ENCODE measurements at places on chromosomes 2 and 18.
A peak's percentile ranks its signal among the peaks of the same experiment; 100 is the strongest.

GRCh38 chr2:96787411-96787810 lies 26.7 kb downstream of the CNNM4 start:
- DNase-seq, result no peak

GRCh38 chr18:8623549-8624106 lies 14.4 kb downstream of the RAB12 start:
- DNase-seq, result no peak

DNA sequence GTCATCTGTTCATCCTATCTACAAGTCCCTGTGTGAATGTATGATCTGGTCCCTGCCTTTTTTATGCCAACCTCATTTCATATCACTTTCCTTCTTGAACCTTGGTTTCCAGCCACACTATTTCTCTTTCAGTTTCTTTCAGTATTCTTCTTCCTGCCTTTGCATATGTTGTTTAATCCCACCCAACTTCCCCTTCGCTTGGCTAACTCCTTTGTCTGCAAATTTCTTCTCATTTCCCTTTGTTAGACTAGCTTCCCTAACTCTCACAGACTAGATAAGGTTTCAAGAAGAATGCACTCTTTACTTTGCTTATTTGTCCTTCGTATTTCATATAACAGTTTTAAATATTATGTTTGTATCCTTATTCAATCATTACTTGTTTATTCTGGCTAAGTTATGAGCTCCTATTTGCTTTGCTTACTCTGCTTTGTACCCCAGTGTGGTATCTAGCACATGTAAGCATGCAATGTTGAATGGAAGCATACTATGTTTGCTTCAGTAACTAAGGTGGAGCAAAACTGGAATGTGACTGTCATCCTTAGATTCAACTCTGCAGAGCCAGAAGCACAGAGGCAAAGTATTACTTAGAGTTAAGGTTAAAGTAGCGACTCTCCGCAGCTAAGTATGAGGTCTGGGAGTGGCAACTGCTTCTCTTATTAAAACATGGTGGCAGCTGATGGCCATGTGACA lies 681.3 kb downstream of the CPS1 start:
- no peak for DNase-seq

- DNase-seq, result no peak
Observed at GRCh38 chr2:3344897-3345296, 32.7 kb downstream of the EIPR1 start.

- no peak for DNase-seq
Observed at GRCh38 chr18:47179520-47179919, 3.4 kb upstream of the IER3IP1 start.

DNA sequence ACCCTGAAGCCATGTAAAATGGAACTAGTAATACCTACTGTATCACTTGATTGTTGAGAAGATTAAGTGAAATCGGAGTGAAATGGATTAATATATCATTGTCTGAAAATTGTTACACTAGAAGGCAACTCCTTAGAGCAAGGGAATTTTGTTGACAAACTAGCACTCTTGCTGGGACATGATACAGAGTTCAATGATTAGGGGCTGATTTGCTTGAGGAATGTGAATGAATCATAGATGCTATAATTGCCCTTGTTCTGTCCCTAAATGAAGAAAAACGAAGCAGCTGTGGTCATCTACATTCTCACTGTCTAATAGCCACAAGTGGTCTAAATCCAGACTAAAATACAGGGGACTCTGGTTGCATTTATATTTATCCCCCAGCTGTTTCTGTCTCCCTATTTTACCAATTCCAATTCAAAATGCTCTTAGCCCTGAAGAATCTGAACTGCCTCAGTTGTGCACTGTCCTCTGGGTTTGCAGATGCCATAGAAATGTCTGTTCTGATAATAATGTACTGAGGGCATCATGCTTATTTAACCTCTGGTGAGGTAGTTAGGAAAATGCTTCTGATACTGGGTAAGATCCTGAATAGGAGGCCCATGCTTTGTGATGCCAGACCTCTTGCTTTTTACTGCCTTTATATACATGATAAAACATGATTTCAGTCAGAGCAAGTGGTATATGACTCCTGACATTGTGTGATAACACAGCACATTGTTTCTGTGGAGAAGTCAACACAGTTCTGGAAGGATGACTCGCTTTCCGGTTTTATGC lies 382.1 kb downstream of the NRXN1 start:
- DNase-seq, result no peak

- DNase-seq, result no peak
Observed at GRCh38 chr2:12044857-12045256, 298.4 kb downstream of the LPIN1 start.

- no peak for DNase-seq
Observed at GRCh38 chr2:3476321-3476984, 42.9 kb downstream of the ADI1 start.

GRCh38 chr2:239688122-239688681 lies 287.4 kb upstream of the HDAC4 start:
- DNase-seq, result no peak

DNA sequence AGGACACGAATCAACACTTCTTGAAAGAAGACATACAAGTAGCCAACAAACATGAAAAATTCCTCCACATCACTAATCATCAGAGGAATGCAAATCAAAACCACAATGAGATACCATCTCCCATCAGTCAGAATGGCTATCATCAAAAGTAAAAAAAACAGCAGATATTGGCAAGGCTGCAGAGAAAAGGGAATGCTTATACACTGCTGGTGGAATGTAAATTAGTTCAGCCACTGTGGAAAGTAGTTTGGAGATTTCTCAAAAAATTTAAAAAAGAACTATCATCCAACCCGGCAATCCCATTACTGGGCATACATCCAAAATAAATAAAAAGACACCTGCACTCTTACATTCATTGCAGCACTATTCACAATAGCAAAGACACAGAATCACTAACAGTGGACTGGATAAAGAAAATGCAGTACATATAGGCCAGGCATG lies 78.7 kb downstream of the GRB14 start:
- DNase-seq, result no peak

DNA sequence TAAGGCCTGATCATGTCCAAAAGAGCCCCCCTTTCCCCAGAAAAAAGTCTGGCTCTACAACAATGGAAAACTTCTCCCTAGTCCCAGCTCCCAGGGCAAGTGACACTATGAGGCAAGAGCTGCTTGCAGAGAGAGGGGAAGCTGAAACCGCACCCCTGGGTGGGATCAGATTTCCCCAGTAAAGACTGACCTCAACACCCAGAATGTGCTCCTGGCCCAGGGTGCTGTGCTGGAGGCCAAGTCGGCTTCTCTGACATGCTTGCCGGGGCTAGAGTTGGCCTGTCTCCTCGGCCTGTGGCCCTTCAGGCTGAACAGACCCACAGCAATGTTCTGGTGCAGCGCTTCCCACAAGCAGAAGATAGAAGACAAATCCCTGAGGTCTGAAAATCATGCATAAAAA lies 18.4 kb upstream of the ST8SIA3 start:
- DNase-seq, result no peak

GRCh38 chr18:29588446-29589100 lies 1411.6 kb upstream of the CDH2 start:
- DNase-seq, result no peak

GRCh38 chr2:186588940-186589611 lies 780 bp upstream of the ITGAV start:
- DNase-seq, result no peak

DNA sequence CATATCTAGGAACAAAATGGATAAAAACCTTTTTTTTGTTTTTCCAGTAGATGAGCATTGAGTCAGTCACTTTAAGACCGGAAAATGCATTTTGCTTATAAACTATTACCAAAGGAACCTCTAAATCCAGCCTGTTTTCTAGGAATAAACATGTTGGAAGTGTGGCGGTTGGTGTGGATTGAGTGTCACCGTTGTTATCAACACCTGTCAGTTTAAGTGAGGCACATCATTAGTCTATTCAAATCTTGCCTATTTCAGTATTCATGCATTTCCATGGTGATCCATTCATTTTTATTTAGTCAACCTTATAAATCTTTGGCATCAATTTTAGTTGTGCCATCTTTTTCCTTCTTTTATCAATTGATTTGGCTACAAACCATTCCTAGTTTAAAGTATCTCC lies 3.3 kb downstream of the KLHL29 start:
- DNase-seq, result no peak

DNA sequence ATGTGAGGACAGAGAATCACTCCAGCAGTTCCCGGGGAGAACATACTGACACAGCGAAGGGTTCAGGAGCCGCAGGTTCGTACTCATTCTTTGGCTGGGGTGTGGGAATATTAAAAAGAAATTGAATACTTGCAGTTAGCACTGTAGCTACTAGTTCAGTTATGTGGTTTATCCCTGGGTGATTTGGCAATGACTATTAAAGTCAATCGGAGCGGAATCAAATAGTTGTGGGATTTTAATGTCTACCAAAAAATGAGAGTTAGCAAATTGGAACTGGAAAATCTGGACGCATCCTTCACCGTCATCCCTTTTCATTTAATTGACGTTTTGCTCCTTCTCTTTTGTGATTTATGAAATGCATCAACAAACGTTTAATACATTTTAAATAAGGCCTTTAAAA lies 50.8 kb downstream of the GBX2 start:
- no peak for DNase-seq

GRCh38 chr2:8316356-8316755 lies 365.5 kb upstream of the ID2 start:
- DNase-seq, result no peak

DNA sequence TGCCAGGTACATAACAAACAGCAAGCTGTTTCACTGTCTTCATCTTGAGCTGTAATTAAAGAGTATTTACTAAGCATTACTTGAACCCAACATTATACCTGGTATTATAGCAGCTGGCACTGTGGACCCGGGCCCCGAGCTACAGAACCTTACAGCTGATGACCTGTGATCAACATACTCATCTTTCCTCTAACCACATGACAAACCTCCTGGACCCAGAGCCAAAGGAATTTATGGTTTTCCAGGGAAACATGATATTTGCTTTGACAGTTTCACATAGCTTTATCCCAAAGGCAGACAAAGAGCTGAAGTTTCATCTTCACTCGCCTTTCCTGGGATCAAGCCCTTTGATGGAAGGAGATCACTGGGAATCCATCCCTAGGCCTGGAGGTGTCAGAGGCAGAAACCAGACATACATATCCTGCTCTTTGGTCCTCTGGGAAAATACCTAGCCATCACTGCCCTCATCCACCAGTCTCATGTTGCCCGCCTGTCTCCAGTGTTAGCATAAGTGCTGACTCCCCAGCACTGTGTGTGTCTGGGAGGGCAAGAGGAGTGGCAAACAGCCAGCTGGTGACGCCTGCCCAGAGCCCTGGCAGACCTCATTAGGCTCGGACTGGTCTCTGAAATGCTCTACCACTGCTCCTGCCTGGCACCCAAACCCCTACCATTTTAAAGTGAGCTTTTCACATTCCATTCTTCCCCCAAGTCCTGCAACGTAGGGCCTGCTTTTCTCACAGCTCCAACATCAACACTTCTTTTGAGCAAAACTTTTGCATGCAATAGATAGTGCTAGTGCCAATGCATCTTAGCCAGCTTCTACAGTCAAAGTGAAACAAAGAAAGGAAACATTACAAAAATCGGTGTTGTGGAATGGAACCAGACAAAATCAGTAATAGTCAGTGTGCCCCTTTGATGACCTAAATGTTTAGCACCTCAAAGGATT lies 138.8 kb upstream of the CTAGE1 start:
- DNase-seq, result no peak

- peak; percentile 36 for DNase-seq
Observed at GRCh38 chr2:119756837-119757236, 2.9 kb upstream of the PTPN4 start.

DNA sequence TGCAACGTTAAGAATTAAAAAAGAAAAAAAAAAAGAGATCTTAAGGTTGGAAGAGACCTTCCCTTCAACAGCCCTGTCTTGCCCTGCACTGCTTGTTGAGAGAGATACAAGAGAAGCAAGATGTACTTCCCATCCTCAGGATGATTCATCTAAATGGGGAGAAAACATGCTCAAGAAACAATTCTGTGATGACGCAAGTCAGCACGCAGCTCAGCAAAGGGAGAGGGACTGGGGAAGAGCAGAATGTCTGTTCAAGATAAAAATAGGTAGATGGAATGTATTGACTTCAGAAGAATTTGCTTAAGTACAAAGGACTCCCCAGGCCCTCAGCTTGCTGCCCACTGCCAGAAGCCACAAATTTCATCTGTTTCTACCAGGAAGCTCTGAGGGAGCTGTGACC lies 198.2 kb upstream of the SPRED2 start:
- no peak for DNase-seq

GRCh38 chr2:39730276-39730675 lies 48.8 kb downstream of the THUMPD2 start:
- DNase-seq, result no peak
